ENCODE measurements at places on chromosomes 12 and 14.

DNA sequence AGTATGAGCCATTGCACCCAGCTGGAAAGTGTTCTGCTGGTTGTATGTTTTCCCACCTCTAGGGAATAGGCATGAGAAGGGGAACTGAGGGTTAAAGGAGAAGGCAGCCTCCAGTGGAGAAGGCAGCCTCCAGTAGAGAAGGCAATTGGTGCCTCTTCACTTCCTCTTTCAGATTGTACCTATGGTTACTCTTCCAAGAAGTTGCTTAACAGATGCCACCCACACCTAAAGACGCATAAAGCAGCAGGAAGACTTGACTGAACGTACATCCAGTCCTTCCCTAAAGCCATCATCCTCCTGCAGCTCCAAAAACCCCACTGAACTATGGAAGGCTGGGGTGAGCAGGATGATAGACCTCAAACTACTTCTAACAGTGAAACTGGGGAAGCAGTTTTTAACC, 13.1 kb downstream of the DPF3 start:
- DNase-seq: no peak

DNA sequence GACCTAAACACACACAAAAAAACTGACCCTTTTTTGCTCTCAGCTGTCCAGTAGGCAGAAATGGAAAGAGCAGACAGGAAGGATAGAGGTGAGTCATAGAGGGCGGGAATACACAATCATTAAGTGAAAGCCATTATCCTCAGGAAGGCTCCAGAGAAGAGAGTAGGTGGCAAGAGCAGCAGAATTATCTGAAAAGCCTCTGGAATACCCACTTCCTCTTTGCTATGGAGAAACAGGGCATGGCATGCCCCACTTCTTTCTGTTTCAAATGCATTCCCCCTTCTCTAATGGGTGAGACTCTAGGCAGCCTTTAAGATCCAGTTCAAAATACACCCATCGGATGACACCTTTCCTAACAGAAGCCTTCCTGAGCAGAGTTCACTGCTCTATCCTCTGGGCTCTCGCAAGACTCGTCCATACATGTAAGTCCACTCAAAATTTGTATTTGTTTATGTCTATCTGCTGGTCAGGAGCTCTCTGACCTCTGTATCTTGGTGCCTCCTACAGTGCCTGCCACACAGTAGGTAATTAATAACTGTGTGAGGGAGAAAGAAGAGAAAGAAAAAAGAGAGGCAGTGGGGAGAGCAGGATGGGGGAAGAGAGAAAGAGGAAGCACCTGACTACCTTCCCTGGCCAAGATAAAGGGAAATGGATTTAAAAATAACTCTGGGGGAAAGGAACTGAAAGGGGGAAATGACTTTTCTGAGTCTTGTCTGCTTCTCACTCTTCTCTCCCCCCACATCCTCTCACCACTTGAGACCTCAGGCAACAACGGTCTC, 8.5 kb downstream of the KLHL33 start:
- DNase-seq: no peak

DNA sequence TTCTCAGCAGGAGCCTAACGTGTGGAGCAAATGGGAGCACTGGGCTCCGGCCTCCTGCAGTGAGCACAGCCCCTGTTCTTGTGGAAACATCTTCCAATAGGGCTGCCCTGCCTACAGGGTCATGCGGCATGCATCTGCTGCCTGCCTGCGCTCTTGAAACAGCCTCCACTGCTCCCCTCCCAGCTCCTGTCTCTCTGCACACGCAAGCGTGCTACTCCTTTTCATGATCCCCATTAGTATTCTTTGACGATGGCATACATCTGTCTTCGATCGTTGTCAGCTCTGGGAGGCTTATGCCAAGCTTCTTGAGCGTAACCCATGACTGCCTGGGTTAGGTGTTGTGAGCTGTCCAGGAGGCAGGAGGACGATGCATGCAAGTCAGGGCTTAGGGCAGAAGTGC, 23.1 kb downstream of the NTF3 start:
- DNase-seq: no peak

DNA sequence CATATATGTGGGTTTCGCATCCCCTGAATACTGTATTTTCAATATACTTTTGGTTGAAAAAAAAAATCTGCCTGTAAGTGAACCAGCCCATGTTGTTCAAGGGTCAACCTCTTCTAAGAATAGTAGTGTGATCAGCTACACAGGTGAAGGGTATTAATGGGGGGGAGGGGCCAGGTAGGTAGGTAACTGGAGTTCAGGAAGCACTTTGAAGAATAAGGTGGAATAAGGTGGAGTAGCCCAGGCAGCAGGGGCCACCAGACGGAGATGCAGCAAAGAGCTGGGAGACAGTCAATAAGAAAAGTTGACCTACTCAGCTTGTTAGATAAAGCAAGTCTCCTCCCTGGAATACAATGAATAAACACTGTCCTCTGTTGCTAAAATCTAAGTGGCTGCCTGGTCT, 9.3 kb downstream of the LDHB start:
- no peak for DNase-seq
